ENCODE measurements at places on chromosomes 5 and 9. TPM values are rescaled to one million over a fixed set of nuclear protein-coding genes. Genes with fewer than 3 reads are reported as not detected.

DNA sequence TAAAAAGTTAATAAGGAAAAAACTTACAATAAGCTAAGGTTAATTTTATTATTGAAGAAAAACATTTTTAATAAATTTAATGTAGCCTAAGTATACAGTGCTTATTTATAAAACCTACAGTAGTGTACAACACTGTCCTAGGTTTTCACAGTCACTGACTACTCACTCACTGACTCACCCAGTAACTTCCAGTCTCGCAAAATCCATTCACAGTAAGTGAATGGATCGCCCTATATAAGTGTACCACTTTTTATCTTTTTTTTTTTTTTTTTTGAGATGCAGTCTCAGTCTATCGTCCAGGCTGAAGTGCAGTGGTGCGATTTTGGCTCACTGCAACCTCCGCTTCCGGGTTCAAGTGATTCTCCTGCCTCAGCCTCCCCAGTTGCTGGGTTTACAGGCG lies 47.7 kb downstream of the FNIP1 start:
- H3K36me3 ChIP-seq: peaks cover 3% of the 10 kb centered on the region
- H3K4me1 ChIP-seq: peaks cover 36% of the 10 kb centered on the region
- no peaks in the 10 kb centered on the region for H3K27me3 ChIP-seq
- no peak overlapping the region for H3K27ac ChIP-seq
- DNase-seq: no peak

RNF145 gene
- total RNA-seq: 8.8 TPM

DNA sequence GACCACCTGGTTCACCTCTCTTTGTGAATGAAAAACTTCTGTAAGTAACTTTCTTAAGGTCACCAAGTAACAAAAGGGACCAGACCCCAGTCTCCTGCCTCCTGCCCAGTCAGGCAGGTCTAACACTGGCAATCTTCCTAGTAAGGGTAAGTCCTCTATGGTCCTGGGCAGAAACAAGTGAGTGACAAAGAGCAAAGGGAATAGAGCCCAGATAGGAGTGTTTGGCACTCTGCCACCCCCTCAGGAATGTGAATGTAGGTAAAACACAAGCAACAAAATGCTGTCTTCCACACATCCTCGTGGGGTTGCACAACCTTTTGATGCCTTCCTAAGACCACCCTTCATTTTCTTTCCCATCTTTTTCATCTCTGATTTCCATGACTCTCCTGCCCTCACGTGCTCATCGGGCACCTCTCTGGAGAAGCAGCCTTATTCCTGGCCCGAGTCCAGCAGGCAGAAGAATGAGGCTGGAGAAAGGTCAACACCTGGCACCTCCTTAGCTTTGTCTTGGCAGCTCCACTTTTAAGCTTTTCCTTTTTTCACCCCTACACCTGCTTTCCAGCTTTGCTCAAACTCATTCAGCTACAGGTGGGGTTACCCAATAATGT lies 90.2 kb upstream of the LHFPL2 start:
- no peak overlapping the region for H3K4me3 ChIP-seq
- no peaks in the 10 kb centered on the region for H3K4me1 ChIP-seq
- no peaks in the 10 kb centered on the region for H3K36me3 ChIP-seq
- no peaks in the 10 kb centered on the region for H3K27me3 ChIP-seq
- no peak for DNase-seq

DNA sequence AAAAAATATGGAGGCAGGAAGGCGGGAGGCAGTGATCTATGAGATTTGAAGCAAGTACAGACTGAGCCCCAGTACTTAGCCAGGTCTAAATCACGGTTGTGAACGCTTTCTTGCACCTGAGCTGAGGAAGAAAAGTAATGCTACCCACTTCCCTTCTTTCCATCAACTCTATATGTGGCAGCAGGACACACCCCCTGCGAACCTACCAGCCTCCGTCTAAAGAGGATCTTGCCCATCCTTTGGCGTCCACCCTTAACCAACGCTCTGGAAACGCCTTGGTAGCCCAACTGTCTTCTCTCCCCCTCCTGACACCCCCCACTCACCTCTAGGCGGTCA lies 545 bp downstream of the HMGCS1 start:
- H3K27me3 ChIP-seq: no peaks in the 10 kb centered on the region
- DNase-seq: no peak
- peaks cover 11% of the 10 kb centered on the region for H3K4me1 ChIP-seq
- H3K36me3 ChIP-seq: no peaks in the 10 kb centered on the region
- peak overlapping the region; percentile 96 for H3K4me3 ChIP-seq

DNA sequence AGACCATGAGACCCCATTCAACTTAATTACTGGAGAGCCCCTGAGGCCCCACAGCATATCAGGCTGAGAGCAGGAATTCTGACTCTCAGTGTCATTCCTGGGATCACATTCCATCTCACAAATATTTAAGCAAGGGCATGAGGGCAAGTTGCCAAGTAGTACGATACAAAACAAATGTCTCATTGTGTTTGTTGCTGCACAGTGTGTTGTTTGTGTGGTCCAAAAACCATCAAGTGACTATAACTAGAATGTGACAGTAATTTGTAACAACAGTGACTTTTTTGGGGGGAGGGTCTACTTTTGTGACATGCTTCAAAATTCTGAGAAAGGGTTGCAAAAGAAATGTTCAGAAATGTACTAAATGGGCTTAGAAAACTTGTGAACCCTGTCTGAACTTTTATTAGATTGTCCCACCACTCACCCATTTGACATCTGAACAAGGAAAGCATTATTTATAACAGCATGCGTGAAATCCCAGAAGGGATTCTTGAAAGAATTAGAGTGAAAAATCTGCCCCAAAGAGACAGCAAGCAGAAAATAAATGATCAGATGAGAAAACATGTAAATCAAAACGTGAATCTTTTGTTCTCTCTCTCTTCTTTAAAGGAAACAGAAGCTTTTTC lies 347.0 kb downstream of the NTRK2 start:
- H3K4me1 ChIP-seq: no peaks in the 10 kb centered on the region
- H3K27ac ChIP-seq: no peak overlapping the region
- no peaks in the 10 kb centered on the region for H3K27me3 ChIP-seq
- H3K36me3 ChIP-seq: no peaks in the 10 kb centered on the region
- DNase-seq: no peak

OR1Q1 gene
- not detected for total RNA-seq

NMUR2 gene
- total RNA-seq: not detected

DNA sequence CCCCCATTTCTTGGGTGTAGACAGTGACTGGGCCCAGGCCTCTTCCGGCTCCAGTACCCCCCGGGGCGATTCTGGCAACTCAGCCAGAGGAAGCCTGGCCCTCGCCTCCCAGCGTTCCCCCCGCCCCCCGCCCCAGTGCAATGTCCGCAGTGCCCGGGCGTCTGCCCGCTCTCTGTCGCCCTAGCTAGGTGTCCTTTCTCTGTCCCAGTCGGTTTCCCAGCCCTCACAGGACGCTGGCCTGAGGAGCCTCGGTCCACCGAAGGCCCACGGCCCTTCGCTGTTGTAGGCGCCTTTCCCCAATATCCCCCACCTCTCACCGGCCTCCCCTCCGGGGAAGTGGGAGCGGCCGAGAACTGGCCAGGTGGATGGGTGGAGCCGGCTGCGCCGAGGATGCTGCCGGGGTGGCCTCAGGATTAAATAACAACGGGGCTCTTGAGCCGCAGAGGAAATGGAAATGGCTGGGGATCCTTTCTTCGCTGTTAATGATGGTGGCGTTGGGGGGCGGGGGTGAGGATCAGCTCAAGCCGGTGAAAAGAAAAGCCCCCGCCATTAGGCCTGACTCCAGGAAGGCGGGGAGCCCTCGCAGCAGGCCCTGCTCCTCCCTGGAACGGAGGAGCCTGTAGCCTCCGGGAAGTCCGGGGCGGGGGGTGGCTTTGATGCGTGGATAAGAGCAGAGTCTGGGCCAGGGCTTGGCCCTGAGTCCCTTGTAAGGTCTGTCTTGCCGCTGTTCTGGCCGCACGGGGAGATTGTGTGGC lies 1.1 kb upstream of the SPRY4 start:
- peak; percentile 51 for DNase-seq
- peaks cover 43% of the 10 kb centered on the region for H3K27me3 ChIP-seq
- no peaks in the 10 kb centered on the region for H3K36me3 ChIP-seq
- peak overlapping the region; percentile 73 for H3K4me3 ChIP-seq
- peaks cover 19% of the 10 kb centered on the region for H3K4me1 ChIP-seq

OR1L1 gene
- total RNA-seq: not detected

DNA sequence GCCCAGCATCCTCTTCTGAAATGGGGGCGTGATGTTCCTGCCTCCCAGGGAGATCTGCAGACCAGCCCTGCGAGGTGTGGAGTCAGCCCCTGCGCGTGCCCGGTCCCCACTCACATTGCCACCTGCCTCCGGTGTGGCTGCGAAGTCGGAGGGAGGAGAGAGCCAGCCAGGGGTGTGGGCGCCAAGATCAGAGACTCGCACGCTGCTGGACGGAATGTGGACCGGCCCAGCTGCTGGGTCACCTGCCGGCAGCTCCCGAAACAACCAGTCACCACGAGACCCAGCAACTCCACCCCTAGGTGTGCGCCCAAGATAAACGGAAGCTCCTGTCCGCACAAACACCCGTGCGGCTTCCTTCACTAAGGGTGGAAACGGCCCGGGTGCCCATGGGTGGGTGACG lies 51.1 kb upstream of the EGFL7 start:
- no peaks in the 10 kb centered on the region for H3K36me3 ChIP-seq
- no peak overlapping the region for H3K4me3 ChIP-seq
- no peaks in the 10 kb centered on the region for H3K27me3 ChIP-seq

PCDHA5 gene
- total RNA-seq: not detected

DNA sequence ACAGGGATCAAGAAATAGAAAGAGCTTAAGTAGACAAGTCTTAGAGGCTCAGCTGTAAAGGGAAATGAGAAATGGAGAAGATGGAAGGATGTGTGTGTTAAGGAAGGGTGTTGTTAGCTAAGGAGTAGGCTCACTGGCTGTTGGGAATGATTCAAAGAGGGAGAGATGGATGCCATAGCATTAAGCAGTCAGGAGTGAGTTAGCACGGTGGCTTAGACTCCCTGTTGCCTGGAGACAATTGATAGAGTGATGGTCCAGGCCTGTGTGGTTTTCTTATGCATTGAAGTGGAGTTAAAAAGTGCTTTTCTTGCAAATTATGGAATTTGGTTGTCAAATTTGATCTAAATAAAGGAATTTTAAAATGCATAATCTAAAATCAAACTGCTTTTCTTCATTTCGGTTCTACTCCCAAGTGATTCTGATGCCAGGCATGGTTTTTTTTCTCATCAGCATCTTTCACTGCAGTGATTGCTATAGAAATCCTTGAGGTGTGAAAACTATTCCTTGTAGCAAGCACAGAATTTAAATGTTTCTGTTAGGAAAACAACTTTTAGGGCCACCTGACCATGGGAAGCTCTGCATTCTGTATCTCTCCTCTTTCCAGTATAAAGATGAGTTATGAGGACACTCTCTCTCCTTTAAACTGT lies 214.7 kb downstream of the ADCY2 start:
- no peaks in the 10 kb centered on the region for H3K27me3 ChIP-seq
- H3K4me1 ChIP-seq: no peaks in the 10 kb centered on the region
- DNase-seq: no peak
- no peak overlapping the region for H3K27ac ChIP-seq
- no peak overlapping the region for H3K4me3 ChIP-seq

SNCB gene
- 1.2 TPM for total RNA-seq

- no peaks in the 10 kb centered on the region for H3K4me1 ChIP-seq
- H3K27ac ChIP-seq: no peak overlapping the region
- DNase-seq: no peak
- no peaks in the 10 kb centered on the region for H3K36me3 ChIP-seq
Measured at GRCh38 chr9:78567693-78568092, 270.8 kb downstream of the PSAT1 start.

LCN1 gene
- total RNA-seq: not detected

- H3K4me1 ChIP-seq: no peaks in the 10 kb centered on the region
- DNase-seq: no peak
- H3K4me3 ChIP-seq: no peak overlapping the region
- no peaks in the 10 kb centered on the region for H3K27me3 ChIP-seq
- H3K36me3 ChIP-seq: no peaks in the 10 kb centered on the region
Measured at GRCh38 chr5:125348936-125349831, 602.7 kb upstream of the ZNF608 start.

DNA sequence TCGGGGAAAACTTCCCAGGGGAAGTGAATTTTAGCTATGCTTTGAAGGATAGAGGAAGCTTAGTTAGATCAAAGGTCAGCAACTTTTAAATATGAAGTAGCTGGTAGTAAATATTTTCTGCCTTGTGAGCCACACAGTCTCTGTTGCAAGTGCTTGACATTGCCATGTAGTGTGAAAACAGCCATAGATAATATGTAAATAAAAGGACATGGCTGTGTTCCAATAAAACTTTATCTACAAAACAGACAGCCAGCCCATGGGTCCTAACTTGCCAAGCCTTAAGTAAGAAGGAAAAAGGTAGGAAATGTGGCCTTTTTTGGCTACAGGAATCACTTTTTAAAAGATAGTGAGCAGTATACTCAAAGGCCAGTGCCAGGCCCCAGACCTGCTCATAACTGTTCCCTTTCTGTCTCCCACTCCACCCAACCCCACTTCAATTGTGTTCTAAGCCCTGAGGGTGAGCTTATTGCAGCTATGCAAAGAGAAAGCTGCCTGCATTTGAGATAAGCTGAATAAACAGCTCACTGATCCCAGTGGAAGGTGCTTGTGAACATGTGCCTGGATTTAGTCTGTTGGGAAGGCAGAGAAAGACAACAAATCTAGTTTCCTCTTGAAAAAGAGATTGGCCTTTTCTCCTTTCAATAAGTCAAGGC lies 113.0 kb upstream of the TRIM32 start:
- H3K27ac ChIP-seq: no peak overlapping the region
- no peaks in the 10 kb centered on the region for H3K36me3 ChIP-seq
- H3K27me3 ChIP-seq: no peaks in the 10 kb centered on the region
- no peak overlapping the region for H3K4me3 ChIP-seq

GABRA6 gene
- not detected for total RNA-seq

DNA sequence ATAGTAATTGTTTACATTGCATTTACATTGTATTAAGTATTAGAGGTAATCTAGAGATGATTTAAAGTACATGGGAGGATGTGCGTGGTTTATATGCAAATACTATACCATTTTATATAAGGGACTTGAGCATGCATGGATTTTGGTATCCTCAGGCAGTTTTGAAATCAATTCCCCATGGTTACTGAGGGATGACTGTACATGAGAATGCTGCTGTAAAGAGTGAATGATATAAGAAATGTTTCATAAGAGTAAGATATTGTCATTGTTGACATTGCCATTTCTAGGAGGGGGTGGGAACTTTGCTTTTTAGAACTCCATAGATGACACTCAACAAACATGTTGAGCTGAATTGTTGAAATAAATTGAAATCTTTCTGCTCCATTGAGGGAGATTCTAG lies 185.0 kb downstream of the SEMA6A start:
- no peak overlapping the region for H3K4me3 ChIP-seq
- no peak overlapping the region for H3K27ac ChIP-seq
- DNase-seq: no peak

- no peak overlapping the region for H3K27ac ChIP-seq
- H3K27me3 ChIP-seq: no peaks in the 10 kb centered on the region
- no peak overlapping the region for H3K4me3 ChIP-seq
- H3K4me1 ChIP-seq: no peaks in the 10 kb centered on the region
Measured at GRCh38 chr5:118461436-118461835, 526.9 kb downstream of the DTWD2 start.

DNA sequence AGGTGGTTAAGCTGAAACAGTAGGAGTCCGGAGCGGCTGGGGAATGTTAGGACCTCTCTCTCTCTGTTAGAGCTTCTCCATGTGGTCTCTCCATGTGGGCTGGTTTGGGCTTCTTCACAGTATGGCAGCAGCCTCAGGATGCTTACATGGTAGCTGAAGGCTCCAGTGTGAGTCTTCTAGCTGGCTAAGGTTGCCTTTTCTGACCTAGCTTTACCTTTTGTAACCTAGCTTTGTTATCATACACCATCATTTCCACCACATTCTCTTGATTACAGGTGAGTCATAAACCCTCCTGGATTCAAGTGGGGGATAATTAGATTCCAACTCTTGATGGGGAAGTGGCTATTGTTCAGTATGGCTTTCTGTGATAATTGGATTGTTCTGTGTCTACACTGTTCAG lies 98.5 kb downstream of the MTREX start:
- peaks cover 4% of the 10 kb centered on the region for H3K36me3 ChIP-seq
- no peak overlapping the region for H3K27ac ChIP-seq
- no peak overlapping the region for H3K4me3 ChIP-seq
- H3K27me3 ChIP-seq: no peaks in the 10 kb centered on the region
- H3K4me1 ChIP-seq: no peaks in the 10 kb centered on the region

All from psoas muscle (tissue), 8 donors.